ENCODE measurements at places on chromosomes 16 and 17.

- peak; percentile 38 for DNase-seq
These were observed 241.7 kb downstream of the SEC14L1 start for GRCh38 chr17:77382356-77382911.

GRCh38 chr16:75763204-75763603, 36.9 kb upstream of the CPHXL start:
- DNase-seq = no peak

- DNase-seq = no peak
These were observed 190.7 kb downstream of the FOXL1 start for GRCh38 chr16:86768999-86769398.

DNA sequence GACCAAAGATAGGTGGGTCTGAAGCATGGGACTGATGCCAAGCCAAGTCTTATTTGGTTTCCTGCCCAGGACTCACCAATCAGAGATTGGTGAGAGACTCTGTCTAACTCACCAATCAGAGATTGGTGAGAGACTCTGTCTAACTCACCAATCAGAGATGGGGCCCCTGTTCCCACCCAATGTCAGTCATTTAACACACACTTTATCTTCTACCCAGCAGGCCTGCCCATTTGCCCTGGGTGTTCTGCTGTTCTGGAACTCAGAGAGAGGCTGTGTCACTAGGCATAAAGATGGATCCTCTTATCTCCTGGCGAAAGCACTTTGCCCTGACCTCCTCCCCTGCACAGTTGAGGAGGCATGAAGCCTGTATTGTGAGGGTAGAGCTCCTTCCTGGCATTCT, 5.4 kb upstream of the RHOT1 start:
- DNase-seq = peak; percentile 9

DNA sequence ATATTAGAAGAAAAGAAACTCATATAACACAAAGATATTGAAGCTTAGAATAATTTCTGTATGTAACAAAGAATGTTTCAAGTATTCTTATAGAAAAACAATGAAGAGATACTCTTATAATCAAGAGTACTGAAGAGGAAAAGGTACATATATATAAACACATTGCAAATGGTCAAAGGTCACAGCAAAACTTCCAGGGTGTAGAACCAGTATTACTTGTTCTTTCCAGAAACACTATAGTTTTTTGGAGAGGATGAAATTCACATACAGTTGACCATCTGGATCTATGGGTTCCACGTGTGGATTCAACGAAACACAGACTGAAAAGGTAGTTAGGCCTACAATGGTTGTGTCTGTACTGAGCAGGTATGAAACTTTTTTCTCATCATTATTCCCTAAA, 22.6 kb downstream of the PRPSAP1 start:
- DNase-seq = no peak

DNA sequence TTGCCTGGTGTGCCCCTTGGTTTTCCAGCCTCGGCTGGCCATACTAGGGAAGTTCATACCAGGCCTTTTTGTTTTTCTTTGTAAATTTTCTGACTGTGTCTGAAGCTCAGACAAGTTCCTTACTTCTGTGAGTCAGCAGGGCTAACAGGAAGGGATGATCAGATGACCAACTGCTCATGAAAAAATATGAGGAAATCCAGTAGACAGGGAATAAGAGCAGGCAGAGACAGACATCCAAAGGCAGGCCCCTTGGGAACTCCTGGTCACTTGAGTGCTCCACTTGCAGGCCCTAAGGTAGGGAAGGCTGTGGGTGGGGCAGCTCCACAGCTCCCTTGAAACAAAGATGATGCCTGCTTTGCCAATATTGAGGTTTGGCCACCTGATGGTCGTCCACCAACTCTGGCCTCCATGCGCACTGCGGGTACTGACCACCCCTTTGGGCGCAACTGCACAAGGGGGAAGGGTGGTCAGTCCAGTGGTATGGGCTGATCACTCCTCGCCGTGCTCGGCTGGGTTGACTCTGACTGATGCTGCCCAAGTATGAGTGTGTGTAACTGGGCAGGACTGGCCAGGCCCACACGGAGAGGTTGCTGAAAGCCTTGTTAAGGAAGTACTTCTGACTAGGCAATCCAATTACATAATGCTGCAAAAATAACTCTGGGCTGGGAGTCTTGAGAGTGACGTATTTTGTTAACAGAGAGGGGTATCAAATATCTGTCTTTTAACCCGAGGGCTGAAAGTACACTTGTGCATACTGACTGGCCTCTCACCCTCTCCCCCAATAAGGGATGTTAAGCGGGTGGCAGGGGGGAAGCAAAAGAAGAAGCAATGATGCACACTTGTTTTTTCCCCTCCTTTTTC, 20.8 kb upstream of the ZFHX3 start:
- DNase-seq = no peak

Measured in activated CD4-positive, alpha-beta T cell treated with anti-CD3 and anti-CD28 coated beads, Interleukin-2, Interleukin-6, amounts not matched to agents 100 ng/mL and 50 ng/mL, durations not matched to agents 16 hours and 8 hours (primary cell).